A172 (cell line): ENCODE measurements at places on chromosomes 1 and 21. TPM values are rescaled to one million over a fixed set of nuclear protein-coding genes. Genes with fewer than 3 reads are reported as not detected.

The ARTN gene
- total RNA-seq, result not detected in 2 replicates

DNA sequence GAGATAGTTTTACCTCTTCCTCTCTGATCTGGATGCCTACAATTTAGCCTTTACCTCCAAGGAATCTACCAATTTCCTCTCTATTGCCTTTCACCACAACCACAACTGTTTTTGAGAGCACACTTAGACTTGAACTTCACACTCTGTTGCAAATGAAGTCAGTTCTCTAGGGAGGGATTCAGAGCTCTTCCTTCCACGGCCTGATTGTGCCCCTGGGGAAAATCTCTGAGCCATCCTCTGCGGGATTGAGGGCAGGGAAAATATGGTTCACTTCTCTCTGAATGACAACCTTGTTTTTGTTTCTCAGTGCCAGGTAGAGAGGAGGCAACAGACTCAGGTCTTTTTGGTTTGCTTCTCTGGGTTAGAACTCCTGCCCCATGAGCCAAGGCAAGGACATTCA is 35.4 kb upstream of the BCL10 start:
- no peak for DNase-seq

DNA sequence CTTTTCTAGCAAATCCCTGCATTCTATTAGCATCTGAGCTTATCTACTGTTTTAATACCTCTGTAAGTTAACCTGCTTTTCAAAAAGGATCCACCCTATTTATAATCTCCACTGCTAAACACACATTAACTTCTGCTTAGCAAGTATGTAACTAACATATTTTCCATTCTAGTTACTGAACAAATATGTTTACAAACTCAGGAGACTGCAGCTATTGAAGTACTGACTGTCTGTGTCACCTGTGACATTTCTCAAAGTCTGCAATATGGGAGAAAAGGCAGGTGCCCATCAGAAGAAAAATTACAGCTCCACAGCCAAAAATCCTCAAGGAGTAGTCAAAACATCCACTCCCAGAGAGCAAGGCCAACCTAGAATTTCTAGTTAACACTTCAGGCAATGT is 88.3 kb downstream of the JAK1 start:
- DNase-seq, result no peak

GRCh38 chr1:40317394-40318074 is 448 bp upstream of the COL9A2 start:
- DNase-seq, result no peak

DNA sequence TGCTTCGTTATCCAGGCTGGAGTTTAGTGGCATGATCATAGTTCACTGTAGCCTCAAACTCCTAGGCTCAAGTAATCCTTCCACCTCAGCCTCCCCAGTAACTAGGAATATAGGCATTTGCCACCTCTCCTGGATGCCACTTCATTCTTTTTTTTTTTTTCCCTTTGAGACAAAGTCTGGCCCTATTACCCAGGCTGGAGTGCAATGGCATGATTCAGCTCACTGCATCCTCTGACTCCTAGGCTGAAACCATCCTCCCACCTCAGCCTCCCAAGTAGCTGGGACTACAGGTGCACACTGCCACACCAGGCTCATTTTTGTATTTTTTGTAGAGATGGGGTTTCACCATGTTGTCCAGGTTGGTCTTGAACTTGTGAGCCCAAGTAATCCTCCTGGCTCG is 19.3 kb downstream of the OSBPL9 start:
- DNase-seq, result no peak

DNA sequence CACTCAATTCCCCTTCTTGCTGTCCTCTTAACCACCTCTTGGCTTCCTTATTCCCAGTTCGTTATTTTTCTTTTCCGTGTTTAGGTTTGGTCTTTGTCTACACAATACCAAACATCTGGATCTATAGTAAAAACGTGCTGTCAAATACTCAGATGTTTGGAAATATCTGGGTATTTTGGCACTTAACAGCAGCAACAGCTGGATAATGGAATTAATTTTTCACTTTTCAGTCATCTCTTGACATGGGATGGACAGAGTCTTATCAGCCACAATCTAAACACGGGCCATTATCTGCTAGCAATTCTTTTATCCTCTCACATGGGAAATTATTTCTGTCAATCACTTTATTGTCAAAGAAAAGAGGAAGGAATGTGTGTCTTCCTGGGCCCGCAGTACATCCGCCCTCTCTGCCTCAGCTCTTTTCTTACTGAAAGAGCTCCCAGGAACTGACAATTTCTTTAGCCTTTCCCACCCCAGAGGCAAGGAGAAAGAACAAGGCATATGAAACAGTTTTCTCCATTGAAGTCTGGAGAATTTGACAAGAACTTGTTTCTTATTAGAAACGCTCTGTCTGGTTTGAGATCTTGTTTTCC is 13.4 kb downstream of the NHLH2 start:
- DNase-seq, result no peak

- DNase-seq, result peak; percentile 31
Observed at GRCh38 chr1:110976089-110976488, 12.4 kb upstream of the LRIF1 start.

DNA sequence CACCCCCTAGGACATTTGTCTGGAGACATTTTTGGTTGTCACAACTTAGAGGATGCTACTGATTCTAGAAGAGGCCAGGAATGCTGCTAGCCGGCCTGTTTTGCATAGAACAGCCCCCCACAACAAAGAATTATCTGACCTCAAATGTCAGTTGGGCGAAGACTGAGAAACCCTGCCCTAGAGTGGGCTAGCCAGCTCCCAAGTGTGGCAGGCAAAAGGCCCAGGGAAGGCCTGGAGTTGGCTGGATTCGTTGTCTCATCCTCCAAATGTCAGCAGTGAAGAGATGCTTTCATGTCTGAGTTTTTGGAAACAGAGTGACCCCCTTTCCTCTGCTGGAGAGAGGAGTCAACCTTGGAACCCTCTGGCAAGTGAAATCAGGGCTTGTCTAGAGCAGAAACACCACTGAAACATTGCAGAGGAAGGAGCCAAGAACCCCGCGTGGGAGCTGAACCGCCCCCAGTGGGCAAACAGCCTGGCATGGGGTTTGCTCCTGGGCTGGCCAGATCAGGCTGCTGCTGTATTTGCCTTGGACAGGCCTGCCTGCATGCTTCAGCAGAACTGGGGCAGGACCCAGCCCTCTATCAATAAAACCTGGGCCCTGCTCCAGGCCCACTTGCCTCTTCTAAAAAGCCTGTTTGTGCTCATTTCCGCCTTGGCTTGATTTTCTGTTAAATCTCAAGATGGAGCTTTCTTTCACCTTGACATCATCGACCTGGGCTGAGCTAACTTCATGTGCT is 32.9 kb downstream of the RASSF5 start:
- DNase-seq, result no peak

GRCh38 chr21:43575473-43575844 is 83.8 kb downstream of the HSF2BP start:
- no peak for DNase-seq
